Inflammatory macrophage (primary cell): ENCODE measurements at places on chromosomes 7 and 10.

DNA sequence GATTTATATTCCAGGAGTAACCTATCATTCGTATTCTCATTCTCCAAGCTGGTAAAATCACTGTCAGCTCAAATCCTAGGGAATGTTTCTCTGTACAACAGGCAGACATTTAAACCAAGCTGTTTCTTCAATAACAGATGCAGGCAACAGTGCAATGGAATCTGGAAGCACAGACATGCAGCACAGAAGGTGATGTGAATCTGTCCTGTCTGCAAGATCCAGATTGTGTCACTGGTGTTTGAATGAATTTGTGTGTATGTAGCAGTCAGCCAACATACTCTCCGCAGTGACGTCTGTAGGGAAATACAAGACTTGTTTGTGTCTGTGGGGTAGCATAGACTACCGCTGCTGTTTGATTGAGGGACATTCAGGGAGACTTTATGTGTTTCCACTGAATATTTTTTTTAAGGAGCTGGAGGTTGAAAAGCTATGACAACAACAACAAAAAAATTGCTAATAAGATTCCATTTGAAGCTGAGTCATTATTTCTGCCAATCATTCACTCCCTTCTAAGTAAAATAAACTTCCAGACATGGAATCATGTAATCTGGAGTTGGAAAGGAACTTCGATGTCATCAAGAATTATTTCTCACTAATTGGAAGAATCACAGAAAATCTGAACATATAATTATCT lies 122.9 kb upstream of the MYO3A start:
- no peak for DNase-seq

- DNase-seq, result no peak
Observed at GRCh38 chr10:45375101-45375500, 1.1 kb downstream of the ALOX5 start.

- no peak for DNase-seq
Observed at GRCh38 chr7:3998060-3998459, 684.0 kb upstream of the FOXK1 start.

DNA sequence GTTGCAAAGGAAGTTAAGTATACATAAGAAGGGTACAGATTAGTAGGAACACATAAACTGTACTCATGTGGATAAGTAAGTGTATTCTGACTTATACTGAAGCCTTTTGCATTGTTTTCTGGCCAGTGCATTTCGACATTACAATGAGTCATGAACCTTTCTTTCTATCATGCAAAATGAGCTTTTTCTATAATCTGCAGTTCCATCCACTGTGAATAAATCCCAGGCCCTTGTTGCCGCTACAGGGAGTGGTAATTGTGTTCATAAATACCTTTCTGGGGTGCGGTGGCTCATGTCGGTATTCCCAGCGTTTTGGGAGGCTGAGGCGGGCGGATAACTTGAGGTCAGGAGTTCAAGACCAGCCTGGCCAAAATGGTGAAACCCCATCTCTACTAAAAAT lies 858.3 kb downstream of the GRM8 start:
- no peak for DNase-seq

DNA sequence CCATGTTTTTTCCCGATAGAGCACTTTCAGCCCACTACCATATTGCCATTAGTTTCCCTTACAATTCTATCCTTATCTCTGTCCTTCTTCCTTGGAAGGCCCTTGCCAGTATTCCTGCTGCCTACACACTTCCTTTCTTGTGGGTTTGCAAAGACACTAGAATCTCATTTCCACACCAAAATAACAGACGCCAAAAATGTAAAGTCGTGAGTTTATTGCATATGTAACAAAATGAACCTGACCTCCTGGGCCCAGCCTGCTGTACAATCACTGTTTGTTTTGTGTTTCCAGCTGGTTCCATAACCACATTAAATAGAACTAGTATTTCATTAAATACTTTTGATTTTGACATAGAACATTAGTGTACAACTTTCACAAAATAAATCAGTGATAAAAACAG lies 116.7 kb downstream of the SMURF1 start:
- peak; percentile 24 for DNase-seq

DNA sequence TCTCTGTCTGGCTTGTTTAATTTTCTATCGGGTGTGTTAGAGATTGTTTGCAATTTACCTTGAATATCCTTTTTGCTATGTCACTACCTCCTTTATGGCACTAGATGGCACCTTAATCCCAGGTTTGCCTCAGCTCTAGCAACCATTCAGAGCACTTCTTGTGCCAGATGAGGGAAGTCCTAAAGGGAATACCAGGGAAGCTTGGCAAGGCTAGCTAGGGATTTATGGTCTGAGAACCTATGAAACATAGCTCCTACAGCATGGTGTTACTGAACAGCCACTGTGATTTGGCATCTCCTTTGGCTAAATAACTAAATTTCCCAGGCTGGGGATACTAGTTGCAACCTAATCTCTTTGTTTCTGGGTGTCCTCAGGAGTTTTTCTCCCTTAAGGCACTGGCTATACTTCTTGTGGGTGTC lies 69.0 kb upstream of the VOPP1 start:
- peak; percentile 72 for DNase-seq

GRCh38 chr10:111267673-111268072 lies 190.8 kb downstream of the ADRA2A start:
- no peak for DNase-seq

DNA sequence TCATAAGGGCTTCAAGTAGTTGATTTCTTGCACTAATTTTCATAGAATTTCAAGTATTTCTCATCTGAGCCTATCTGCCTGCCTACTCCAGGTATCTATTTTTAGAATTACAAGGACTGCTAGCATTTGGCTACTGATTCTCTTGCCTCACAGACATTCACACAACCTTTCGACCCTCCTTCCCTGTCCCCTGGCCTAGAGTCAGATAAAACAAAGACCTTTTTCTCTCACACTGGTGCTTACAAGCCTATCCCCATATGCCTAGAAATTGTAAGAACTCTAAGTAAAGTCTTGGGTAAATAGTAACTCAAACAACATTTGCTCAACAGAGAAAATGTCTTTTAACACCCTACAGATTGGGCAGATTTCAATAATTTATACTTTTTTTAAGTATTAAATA lies 6.3 kb downstream of the GPAM start:
- DNase-seq, result no peak

DNA sequence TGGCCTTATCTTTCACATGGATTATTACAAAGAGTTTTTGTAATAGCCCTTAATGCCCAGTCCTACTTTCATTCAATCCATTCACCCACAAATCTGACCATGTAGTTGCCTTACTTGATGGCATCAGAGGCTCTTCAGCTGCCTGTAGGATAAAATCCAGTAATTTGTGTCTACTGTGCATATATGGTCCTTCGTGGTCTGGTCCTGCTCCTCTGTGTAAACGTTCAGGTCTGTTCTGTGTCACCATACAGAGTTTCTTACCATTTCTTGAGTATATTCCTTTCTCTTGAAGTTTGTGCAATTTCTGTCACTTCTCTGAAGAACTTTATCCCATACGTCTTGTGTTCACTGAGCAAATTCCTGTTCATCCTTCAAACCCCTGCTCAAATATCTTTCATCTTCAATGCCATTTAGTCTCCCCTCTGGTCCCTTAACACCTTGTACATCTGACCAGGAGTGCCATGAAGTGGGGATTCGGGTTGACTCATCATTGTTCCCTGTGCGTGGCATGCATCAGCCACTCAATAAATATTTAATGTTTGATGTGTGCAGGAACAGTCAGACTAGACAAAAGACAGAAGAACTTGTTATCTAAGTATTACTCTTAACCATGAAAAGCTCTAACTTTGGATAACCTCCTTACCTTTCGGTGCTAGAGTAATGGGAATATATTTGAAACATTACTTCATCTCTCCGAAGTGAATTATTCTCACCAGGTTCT lies 98.6 kb upstream of the RPA3 start:
- DNase-seq, result no peak

GRCh38 chr7:99011341-99011705 lies 132.6 kb downstream of the SMURF1 start:
- no peak for DNase-seq

- no peak for DNase-seq
Observed at GRCh38 chr7:462173-463103, 57.2 kb downstream of the PDGFA start.

DNA sequence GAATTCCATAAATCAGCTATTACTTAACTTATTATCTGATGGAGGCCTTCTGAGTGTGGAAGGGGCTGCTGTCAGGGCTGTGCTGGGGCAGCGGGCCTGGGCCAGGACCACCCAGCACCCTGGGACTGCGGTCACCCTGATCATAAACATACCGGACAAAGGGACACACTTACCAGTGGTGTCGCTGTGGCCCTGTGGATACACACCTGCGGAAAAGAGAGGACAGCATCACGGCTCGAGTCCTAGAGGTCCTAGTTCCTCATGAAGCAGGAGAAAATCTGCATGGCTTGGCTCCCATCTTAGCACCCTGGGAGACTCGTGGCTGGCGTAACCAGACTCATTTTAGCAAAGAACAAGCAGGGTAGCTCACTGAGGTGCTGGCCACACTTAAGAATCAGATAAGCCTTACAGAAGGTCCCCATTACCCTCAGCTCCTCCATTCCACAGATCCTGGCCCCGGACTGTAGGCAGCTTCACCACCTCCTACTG lies 17.7 kb downstream of the IL15RA start:
- no peak for DNase-seq

GRCh38 chr7:152674860-152675758 lies 832 bp downstream of the XRCC2 start:
- DNase-seq, result no peak

DNA sequence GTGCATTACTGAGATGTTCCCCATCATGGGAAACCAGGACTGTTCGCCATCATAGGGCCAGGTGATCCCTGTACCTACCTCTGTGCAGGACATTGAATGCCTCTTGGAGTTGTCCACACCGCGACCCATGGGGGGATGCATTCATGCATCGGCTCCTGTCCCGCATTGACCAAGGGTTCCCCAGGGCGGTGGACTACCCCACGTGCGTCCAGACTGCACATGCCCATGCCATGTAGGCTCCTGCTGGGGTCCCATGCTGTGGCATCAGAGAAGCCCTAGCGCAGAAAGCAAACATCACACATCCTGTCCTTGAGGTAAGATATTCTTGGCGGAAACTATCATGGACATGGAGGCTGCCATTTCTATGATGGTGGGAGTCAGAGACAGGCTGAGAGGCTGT lies 121.6 kb upstream of the UNC5B start:
- no peak for DNase-seq

- DNase-seq, result no peak
Observed at GRCh38 chr10:131571865-131572264, 260.3 kb upstream of the TCERG1L start.

GRCh38 chr10:2686691-2687090 lies 380.7 kb upstream of the PFKP start:
- DNase-seq, result no peak

GRCh38 chr7:65927489-65928448 lies 54.2 kb downstream of the GUSB start:
- DNase-seq, result no peak

DNA sequence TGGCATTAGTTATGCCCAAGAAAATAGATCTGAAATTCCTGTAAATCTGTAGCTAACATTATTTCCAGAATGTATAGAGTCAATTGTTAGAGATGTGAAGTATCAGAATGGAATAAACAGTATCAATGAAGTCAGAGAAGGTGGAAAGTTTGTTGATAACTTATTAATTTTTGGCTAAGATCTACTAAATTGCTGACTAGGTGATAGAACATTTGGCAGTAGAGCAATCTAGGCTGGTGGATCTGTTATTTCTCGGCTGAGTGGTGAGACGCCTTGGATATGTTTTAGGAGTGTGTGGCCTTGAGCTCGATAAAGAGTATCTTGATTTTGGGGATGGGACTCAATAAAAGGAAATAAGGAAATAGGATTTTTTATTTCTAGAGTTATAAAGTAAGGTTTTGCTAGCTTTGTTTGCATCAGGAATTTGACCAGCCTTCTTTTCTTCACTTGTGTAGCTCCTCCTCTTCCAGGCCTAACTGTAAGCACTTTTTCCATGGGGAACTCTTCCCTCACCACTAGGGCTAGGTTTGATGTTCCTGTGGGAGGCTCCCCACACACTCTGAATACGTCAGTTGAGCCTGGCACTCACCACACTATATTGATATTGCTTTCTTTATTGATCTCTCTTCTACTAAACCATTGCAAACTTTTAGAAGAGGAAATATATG lies 86.8 kb upstream of the CSTF2T start:
- no peak for DNase-seq

- no peak for DNase-seq
Observed at GRCh38 chr7:13421776-13422175, 567.7 kb downstream of the ETV1 start.

- DNase-seq, result no peak
Observed at GRCh38 chr7:108049962-108050361, 47.0 kb upstream of the LAMB1 start.

GRCh38 chr7:55965805-55966421 lies 1.5 kb downstream of the NIPSNAP2 start:
- DNase-seq, result no peak

DNA sequence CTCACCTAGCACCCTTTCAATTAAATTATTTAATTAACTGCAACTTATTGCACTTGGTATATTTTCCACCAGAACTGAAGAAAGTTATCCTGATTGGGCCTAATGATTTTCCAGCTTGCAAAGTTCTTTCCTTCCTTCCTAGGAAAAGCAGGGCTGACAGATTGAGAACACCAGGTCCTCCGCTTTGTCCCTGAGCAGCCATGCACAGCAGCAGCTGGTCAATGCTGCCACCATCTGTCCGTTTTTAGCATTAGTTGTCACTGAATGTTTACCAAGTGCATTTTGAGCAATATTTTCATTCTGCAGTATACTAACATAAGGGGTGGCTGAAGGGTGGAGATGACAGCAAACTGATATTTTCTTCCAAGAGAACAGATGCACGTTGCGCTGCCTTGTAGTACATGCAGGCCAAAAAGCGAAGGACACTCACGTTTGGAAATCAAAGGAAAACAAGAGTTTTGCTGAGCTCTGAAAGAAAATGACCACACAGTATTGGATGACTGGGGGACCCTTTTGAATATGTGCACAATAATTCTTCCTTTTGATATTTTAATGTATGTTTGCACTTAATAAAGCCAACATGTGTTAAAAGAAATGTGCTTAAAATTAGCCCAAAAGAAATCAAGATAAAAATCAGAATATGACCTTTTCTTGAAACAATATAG lies 248.8 kb upstream of the PTN start:
- DNase-seq, result peak; percentile 75

DNA sequence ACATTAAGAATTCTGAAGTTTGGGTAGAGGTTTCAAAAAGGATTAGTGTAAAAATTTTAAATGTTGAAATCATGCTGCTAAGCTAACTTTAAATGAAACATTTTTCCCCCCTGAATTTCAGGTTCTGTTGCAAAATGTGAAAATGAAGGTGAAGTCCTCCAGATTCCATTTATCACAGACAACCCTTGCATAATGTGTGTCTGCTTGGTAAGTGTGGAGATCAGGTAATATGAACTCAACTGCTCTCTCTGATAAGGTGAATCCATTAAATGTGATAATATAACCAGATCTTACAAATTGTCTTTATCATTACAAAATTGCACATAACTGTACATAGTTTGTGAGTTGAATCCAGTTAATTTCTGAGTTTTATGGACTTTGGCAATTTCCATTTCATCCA lies 1.4 kb downstream of the BMPER start:
- no peak for DNase-seq

DNA sequence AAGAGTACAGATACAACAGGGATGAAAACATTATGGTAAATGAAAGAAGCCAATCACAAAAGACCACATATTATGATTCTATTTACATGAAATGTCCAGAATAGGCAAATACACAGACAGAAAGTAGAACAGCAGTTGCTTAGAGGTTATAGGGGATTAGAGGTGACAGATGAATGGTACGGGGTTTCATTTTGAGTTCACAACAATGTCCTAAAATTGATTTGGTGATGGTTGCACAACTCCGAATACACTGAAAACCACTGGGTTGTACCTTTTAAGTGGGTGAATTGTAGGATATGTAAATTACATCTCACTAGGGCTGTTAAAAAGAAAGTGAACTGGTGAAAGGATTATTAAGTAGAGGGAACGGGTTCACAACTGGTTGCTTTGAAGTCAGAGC lies 76.3 kb upstream of the MRLN start:
- DNase-seq, result no peak
